ENCODE measurements at places on chromosomes 7 and 10. TPM values are rescaled to one million over a fixed set of nuclear protein-coding genes. Genes with fewer than 3 reads are reported as not detected.

DNA sequence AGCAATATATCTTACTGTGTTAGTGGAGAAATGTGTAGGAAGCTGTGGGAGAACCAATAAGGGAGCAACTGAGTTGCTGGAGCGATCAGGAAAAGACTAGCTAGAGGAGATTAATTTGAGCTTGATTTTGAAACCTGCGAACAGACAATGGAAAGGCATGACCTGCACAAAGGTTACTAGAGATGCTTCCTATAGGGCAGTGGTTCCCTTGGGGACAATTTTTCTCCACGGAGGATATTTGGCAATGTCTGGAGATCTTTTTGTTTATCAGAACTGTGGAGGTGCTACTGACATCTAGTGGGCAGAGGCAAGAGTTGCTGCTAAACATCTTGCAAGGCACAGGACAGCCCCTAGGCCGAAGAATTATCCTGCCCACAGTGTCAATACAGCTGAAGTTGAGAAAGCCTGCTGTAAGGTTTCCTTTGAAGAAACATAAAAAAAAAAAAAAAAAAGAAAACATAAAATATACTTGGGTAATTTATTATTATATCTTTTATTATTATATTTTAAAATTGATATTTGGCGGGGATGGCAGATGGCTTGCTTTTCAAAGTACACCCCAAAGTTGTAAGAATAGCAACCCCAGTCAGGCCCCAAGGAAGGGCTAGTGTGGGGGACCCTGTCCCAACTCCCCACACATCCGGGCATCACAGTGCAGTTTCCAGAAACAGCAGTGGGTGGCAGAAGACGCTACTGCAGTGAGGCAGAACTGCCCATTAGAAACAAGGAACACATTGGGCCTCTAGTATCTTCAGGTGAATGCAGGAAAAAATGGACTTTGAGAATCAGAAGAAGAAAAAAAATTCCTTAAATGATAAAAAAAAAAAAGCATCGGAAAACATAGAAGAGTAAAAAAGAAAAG lies 481.6 kb downstream of the SH2D4B start:
- no peaks in the 10 kb centered on the region for H3K4me1 ChIP-seq
- peak; percentile 81 for DNase-seq
- no peaks in the 10 kb centered on the region for H3K27me3 ChIP-seq
- H3K4me3 ChIP-seq, result no peak overlapping the region
- H3K36me3 ChIP-seq, result no peaks in the 10 kb centered on the region

GRCh38 chr10:35027567-35027966 lies 62.6 kb downstream of the CUL2 start:
- H3K27me3 ChIP-seq, result no peaks in the 10 kb centered on the region
- no peak overlapping the region for H3K27ac ChIP-seq
- H3K36me3 ChIP-seq, result peaks cover 29% of the 10 kb centered on the region
- H3K4me3 ChIP-seq, result no peak overlapping the region

The HMX3 gene
- not detected for total RNA-seq

The BNIP3 gene
- 29.9 TPM for total RNA-seq

GRCh38 chr10:105398202-105398601 lies 757.1 kb downstream of the SORCS3 start:
- H3K36me3 ChIP-seq, result no peaks in the 10 kb centered on the region
- no peaks in the 10 kb centered on the region for H3K27me3 ChIP-seq
- no peak overlapping the region for H3K4me3 ChIP-seq
- peaks cover 3% of the 10 kb centered on the region for H3K4me1 ChIP-seq
- no peak overlapping the region for H3K27ac ChIP-seq

The IFIT1 gene
- 11.1 TPM for total RNA-seq

DNA sequence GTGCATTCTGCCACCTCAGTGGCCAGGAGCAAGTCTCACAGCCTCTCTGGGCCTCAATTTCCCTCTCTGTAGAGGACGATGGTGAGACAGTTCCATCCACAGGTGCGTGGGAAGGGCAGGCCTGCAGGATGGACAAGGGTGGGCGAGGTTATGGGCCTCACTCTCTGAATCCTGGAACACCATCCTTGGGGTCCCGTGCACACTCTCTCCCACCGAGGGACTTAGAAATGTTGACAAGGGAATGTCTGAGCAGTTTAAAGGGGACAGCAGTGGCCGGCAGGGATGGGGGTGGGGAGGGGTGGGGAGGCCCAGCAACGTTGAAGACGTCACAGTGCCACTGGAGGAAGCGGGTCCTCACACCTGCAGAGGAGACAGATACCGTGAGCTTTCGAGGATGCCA lies 111.5 kb downstream of the FOXL3 start:
- no peaks in the 10 kb centered on the region for H3K27me3 ChIP-seq
- no peak for DNase-seq
- H3K4me3 ChIP-seq, result no peak overlapping the region
- peaks cover 13% of the 10 kb centered on the region for H3K4me1 ChIP-seq
- no peak overlapping the region for H3K27ac ChIP-seq
- no peaks in the 10 kb centered on the region for H3K36me3 ChIP-seq

The SERPINE1 gene
- total RNA-seq, result 18.6 TPM

DNA sequence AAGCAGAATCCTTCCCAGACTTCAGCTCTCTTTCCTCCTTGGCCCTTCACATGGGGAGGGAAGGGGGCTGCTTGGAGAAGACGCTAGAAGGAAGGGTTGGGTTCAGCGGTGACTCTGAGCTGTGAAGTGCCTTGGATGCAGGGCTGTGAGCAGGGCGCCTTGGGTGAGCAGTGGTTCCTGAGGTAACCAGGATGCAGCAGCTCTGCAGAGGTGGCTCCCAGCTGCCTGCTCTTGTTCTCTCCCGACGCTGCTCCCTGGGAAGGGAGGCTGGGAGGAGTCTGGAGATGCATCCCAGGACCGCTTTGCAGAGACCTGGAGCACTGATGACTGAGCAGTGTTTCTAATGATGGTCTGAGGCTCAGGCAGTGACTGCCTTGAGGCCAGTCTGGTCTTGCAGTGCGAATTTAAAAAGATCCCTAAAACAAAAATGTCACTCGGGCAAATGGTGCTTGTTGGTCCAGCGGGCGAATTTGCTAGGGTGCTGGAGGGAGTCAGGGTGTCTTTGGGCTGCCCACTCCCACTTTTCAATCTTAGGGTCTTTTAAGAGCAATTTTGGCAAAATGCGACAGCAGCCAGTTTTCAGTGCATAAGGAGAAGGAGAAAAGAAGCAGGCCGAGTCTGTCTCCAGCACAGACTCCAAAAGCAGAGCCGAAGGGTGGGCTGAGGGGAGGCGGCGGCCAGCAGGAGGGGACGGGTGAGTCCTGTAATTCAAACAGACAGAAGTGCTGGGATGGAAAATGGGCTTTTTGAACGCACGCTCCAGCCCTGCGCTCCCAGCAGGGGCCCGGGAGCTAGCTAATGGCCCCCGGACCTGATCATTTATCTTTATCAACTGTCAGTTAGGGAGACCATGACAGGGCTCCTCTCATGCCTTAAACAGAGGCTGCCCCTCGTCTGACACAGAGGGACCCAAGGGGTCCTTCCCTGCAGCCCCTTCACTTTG lies 191.2 kb upstream of the SHH start:
- no peaks in the 10 kb centered on the region for H3K4me1 ChIP-seq
- H3K36me3 ChIP-seq, result no peaks in the 10 kb centered on the region
- no peaks in the 10 kb centered on the region for H3K27me3 ChIP-seq
- no peak for DNase-seq

Measured in lung (tissue), 17 donors.